ENCODE measurements at places on chromosomes 3 and 15.

GRCh38 chr3:182568261-182568660 is 225.0 kb upstream of the ATP11B start:
- DNase-seq: peak; percentile 91

DNA sequence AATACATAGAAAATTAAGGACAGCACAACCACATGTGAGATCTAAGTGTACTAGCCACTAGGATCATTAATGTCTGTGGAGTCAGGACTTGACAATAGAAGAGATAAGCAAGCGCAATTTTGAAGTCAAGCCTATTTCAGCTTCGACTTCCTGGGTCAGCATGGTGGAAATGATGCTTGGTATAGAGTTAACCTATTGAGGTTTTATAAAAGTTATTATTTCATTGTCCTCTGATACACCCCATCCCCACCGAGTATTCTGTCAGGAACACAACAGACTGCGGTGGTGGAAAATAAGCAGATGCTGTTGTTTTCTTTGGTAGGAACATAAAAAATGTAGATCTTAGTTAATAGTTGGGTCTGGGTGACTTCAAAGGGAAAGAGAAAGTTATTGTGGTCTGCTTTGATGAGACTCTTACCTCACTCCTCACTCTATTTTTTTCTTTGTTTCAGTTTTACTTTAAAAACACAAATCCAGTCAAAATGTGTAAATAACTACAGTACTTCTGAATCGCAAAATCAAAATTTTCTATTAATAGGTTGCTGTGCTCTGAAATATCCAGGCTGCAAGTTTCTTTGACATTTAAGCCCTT is 82.1 kb downstream of the IL5RA start:
- no peak for DNase-seq

GRCh38 chr3:98972720-98973119 is 71.2 kb upstream of the DCBLD2 start:
- DNase-seq: no peak

- no peak for DNase-seq
Observed at GRCh38 chr15:74767167-74768098, 14.4 kb upstream of the CSK start.

GRCh38 chr15:76060118-76060989 is 569 bp downstream of the TMEM266 start:
- no peak for DNase-seq

DNA sequence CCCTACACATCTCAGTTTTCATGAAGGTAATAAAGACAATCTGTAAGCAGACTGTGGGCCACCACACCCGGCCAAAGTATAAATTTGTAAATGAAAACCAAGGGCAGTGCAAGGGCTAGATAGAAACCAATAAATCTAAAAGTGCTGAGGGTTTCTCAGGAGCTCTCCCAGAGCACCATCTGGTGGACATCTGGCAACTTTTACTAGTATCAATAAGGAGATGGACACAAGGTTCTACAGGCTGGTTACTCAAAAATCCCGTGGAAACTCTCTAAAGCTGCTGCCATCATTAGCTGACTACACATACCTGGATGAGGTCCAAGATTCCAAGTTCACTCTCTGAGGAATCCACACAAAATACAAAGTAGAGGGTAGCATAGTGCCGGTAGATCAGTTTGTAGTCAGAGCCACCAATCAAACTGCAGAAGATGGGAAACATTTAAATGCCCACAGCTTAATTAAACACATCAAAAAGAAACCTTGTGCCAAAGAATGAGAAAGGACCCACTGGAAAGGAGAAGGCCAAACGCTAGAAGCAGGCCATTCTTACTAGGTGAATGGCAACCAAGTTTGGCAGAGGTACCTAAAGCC is 5.5 kb downstream of the AP3S2 start:
- DNase-seq: peak; percentile 1

DNA sequence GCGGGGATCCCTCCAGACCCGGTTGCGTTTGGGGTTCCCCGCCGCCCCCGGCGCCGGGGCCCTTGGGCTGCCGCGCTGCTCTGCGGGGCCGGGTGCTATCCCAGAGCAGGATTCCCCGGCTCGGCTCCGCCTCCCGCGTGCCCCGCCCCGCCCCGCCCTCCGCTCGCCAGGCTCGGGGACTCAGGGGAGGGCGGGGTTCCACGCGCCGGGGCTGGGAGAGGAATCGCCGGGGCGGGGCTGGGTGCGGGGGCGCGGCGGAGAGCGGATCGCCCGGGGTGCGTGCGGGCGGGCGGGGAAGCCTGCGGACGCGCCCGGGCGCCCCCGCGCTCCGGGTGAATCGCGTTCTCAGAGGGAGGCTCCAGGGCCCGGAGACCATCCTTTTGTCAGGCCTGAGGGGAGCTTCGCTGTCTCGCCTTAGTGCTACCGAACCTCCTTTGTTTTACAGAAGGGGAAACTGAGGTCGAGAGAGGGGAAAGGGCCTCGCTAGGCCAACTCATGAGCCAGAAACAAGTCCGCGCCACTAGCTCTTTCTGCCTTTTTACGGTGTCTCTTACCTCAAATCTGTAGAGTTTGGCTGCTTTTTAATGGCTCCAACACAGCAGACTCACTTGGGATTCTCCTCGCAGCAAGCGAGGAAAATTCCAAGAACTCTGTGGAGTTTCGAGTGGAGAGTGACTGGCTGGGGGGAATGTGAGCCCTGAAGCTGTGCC is at the start of gene TMEM158:
Gene TMEM158 (minus strand): TSS at position 82 of the 710 bp plus-strand sequence. CDS start 260 bp downstream, outside the sequence.
- peak; percentile 20 for DNase-seq

- DNase-seq: no peak
Observed at GRCh38 chr3:158404131-158404718, 166.8 kb upstream of the MLF1 start.

DNA sequence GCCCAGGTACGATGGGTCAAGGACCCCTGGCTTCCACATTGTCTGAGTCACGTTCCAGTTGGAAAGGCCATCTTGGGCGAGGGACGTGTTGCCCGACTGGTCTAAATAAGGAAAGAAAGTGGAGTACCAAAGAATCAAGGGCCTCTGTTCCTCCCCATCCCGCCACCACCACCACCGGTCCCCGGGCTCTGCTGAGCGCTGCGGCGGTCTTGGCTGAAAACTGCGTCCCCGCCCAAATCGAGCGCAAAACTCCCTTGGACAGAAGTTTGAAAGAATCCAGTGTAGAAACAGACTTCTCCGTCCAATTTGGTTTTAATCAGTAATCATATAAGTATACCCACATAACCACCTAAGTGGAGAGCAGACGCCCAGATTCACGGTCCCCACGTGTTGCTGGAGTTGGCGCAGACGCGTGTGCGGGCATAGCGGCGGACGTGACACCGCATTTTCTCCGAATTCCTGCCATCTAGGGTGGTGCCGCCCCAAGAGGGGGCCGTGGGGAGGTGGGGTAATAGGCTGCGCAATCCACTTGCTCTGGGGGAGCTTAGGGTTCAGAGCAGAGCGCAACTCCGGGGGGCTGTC is 243.8 kb upstream of the TOPAZ1 start:
- no peak for DNase-seq

Measured in NCI-H1105 treated with DMSO at 0.1 percent for 48 hours (cell line).